ENCODE measurements at places on chromosomes 1 and 21.
A peak's percentile ranks its signal among the peaks of the same experiment; 100 is the strongest.

DNA sequence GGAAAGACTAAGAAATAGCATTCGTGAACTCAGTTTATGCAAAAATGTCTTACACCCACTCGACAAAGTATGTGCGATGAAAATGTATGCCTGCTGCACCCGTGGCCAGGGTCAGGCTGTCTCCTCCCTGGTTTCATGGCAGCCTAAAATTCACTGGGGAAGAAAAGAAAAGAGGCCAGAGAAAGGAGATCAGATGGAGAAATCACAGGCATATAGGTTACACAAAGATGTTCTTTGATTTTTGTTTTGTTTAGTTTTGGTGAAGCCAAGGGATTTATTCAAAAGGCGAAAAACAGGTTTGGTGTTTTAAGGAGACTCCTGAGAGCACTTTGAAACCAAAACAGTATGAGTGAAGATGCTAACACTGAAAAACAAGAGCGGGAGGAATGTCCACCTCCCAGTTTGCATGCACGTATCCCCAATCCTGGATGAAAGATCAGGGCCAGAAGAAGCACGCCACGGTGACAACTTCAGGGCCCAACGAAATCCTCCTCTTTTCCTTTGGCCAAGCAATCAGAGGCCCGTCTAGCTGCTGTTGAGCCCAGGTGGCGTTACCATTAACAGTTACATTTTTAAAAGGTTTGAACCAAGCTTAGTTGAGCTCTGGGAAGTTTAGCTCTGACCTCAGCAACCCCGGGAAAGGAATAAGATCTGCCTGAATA lies 992 bp upstream of the SSX2IP start:
- DNase-seq: no peak

- DNase-seq: no peak
Observed at GRCh38 chr1:232183266-232183800, 446.6 kb downstream of the SIPA1L2 start.

GRCh38 chr1:66373157-66373591 lies 160.8 kb upstream of the SGIP1 start:
- no peak for DNase-seq

DNA sequence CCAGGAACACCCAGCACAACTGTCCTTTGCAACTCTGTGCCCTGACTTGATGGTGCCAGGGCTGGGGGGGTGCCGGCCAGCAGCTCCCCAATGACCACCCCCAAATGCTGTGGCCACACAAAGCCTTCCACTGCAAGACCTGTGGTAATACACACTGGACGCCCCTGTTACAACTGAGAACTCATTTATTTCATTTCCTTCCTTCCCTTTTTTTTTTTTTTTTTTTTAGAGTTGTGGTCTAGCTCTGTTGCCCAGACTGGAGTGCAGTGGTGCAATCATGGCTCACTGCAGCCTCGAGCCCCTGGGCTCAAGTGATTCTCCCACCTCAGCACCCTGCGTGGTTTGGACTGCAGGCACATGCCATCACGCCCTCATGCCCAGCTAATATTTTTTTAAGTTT lies 25.2 kb downstream of the TP73 start:
- no peak for DNase-seq

DNA sequence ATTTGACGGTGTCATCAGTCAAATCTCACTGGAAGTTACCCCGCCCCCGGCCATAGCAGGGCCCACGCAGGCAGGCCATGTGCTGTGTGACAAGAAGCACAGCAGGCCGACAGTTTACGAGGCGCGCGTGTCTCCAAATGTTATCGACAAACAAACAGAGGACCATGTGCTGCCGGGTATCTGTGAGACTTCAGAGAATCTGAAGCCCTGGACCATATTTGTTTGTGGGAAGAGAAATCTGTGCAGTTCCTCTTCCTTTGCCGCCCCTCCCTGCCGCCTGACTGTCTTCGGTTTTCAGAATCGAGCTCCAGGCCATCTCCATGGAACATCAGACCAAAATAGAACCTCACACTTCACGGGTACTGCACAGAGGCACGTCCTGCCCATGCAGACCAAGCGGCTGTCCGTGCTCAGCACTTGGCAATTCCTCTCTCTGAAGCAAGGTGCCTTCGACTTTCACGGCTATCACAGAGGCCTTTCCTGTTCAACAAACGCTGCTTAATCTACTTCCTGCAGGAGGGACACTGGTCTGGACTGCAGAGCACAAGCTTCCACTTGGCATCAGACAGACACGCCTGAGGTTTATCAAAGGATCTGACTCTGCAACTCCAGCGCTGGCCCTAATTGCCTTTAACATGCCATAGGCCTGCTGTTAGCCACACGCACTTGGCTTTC lies 135.7 kb upstream of the KRTAP19-8 start:
- DNase-seq: peak; percentile 35

DNA sequence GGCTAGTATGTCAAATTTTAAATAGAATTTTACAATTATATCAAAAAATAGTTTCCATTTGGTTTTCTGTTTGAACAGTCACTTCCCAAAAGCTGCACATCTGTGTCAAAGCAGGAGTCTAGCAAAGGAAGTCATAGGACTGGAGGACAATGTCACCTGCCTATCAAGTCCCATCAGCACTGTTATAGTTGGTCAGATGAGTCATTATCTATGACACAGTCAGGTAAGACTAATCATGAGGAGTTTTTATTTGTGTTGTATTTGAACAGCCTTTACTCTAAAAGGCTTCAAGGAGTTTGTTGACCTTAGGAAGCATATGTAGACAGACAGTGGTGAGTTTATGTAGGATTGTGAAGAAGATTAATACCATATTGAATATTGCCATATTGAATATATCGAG lies 74.2 kb upstream of the QSOX1 start:
- no peak for DNase-seq

GRCh38 chr1:167467126-167467710 lies 51.1 kb downstream of the CD247 start:
- DNase-seq: no peak

GRCh38 chr1:163523375-163524029 lies 201.7 kb downstream of the NUF2 start:
- no peak for DNase-seq

DNA sequence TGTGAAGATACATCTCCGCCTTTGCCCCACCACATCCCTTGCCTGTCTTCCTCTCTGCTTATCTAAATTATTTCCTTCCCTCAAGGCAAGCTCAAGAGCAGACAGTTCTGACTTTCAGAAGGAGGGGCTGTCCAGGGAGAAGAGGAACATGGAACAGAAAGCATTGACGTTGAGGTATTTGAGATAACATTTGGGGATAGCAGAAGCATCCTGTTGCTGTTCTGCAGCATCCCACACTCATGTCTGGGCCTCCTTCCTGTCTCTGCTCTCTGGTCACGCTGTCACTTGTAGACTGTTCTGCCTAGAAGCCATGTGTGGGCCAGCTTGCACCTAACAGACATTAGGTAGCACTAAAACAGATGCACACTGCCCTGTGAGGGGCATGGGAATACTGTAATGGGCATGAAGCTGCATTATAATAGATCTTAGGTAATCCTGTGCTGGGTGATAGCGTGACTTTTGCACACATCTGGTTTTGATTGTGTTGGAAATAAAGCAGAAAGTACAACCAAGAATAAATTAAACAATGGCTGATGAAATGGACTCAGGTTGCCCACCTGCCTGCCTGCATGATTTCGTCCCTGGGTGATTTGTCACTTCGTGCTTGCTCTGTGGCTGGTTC lies 660 bp upstream of the RD3 start:
- no peak for DNase-seq

DNA sequence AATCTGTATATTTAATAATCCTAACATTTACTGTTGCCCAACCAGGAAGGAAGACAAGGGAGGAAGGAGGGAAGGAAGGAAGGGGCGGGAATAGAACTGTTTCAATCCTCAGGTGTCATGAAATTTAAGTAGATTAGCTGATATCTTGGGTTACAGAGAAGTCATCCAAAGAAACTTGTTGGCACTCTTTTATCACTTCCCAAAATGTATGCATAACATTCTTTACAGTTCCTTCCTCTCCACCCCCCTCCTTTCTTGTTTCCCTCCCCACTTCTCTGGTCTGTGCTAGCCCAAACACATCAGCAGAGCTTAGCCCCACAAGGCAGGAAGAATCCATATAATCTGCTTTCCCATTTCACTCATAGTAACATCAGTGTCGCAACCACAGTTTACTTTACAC lies 110.9 kb downstream of the ESRRG start:
- no peak for DNase-seq

DNA sequence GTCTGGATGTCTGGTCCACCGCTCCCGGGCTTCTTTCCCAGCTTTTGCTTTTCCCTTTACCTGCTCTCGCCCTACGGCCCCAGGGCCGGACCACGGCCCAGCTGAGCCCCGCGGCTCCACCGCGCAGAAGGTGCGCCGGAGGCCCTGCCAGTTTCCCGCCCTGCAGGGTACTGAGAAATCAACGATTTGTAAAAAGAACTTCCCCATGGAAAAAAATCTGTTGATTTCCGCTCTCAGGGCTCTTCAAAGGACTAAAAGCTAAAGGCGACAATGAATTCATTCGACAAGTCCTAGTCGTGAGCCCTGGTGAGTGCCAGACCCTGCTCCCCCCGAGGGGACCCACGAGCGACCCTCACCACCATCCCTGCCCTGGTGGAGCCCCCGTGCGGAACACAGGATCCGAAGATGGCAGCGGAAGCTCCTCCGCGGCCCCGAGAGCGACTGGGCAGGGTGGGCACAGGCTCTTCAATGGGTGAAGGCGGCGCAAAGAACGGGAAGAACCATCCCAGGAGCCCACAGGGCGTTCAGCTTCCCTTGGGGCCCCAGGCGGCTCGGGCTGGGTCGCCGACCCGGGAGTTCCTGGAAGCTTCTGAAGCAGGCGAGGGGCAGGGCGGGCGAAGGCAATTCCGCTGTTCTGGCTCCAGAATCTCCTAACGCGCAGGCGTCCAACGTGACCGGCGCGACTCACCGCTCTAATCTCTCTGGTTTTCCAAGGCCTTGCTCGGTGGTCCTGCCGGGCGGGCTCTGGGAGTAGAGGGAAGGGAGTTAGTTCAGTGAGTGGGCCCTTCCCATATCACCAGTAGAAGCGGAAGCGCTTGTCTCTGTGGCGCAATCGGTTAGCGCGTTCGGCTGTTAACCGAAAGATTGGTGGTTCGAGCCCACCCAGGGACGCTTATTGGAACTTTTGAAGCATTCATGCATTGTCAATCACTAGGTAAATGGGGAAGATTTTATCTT lies 6.6 kb upstream of the RNU1-2 start:
- DNase-seq: no peak

DNA sequence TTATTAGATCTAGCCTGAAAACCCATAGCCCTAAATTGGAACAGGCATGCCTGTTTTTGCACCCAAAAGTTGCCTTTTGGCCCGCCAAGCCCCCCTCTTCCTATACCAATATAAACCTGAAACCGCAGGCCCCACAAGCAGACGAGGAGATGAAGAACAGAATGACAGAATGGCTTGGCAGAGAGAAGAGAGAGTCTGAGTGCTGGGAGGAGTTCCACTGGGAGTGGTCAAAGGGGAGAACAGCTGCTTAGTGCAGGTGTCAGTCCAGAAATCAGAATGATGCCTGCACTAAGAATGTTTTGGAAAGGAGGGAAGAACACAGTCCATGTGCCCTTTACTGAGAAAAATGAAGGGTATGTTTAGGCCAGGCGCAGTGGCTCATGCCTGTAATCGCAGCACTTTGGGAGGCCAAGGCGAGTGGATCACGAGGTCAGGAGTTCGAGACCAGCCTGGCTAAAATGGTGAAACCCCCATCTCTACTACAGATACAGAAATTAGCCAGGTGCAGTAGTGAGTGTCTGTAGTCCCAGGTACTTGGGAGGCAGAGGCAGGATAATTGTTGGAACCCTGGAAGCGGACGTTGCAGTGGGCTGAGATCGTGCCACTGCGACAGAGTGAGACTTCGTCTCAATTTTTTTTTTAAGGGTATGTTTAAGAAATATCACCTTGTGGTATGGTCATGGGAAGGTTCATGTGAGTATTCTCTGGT lies 9.4 kb downstream of the DYRK1A start:
- DNase-seq: no peak

DNA sequence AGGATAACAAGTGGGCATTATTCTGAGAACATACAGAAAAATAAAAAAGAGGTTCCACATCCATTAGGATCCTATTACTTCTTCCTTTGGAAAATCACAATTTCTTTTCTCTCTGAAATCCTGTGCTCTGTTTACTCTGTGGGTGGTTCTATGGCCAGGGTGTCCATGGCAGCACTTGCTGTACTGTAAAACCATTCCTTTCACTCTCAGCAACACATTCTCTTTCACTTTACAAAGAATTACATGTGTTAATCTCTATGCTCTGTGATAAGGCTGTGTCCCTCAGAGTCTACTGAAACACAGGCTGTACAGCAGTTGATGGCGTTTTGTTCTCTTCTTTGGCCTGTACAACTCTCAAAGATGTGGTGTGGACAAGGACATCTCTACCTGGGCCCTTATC lies 524.1 kb downstream of the PTBP2 start:
- DNase-seq: no peak

DNA sequence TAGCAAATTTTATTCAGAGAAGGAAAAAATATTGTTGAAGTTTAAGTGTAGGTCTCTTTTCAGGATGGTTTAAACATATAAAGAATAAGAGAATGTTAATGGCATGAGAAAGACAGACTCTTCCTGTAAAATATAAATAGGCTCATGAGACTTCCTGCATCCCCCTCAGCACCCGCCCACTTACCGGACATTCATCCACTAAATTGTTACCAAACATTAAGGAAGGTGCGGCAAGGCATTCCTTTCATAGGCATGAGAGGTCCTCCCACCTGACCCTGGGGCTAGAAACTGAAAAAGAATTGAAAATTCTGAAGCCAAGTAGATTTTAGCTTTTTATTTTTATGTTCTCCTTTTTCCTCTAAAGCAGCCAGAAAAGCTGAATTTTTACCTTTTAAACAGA lies 10.6 kb upstream of the USP1 start:
- DNase-seq: no peak

DNA sequence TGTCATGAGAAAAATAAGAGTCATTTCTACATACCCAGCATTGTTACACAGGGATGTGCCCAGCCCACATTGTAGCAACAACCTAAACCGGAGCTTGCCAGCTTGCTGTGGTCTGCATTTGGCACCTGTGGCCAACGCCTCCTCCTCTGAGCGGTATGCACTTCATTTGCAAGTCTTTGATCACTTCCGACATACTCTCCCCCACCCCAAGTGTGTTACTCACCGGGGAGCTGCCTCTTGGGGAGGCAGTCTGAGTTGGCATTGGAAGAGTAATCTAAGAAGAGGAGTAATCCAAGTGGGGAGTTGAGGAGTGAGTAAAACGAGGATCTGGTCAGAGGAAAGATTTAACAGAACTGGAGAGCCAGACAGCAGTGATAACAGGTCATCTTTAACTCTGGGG lies 3.8 kb downstream of the BCL9 start:
- DNase-seq: peak; percentile 74

GRCh38 chr1:94103608-94104007 lies 17.3 kb downstream of the ABCA4 start:
- no peak for DNase-seq

DNA sequence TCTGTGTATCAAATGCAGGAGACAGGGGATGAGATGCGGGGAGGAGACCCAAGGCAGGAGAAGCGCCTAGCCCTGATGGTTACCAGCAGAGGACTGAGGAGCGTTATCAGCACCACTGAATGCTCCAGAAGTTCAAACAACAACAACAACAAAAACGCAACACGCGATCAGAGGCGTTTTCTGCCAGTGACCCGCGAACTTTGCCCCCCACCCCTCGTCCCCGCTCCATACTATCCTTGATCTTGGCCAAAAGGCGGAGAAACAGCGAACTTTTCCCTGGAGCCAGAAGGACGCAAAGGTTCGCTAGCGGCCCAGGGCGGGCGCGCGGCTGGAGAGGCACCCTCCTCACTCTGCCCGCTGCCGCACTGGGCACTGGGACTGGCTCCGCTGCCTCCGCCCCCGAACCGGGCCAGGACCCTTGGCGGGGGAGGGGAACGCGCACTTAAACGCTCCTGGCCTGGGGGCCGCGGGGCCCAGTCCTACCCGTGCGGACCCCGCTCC lies 699 bp downstream of the ECHDC2 start:
- no peak for DNase-seq

- DNase-seq: no peak
Observed at GRCh38 chr1:62998845-62999649, 215.1 kb downstream of the ATG4C start.
